Neural crest cell (in vitro differentiated cells): ENCODE measurements at places on chromosomes 11 and 22.

DNA sequence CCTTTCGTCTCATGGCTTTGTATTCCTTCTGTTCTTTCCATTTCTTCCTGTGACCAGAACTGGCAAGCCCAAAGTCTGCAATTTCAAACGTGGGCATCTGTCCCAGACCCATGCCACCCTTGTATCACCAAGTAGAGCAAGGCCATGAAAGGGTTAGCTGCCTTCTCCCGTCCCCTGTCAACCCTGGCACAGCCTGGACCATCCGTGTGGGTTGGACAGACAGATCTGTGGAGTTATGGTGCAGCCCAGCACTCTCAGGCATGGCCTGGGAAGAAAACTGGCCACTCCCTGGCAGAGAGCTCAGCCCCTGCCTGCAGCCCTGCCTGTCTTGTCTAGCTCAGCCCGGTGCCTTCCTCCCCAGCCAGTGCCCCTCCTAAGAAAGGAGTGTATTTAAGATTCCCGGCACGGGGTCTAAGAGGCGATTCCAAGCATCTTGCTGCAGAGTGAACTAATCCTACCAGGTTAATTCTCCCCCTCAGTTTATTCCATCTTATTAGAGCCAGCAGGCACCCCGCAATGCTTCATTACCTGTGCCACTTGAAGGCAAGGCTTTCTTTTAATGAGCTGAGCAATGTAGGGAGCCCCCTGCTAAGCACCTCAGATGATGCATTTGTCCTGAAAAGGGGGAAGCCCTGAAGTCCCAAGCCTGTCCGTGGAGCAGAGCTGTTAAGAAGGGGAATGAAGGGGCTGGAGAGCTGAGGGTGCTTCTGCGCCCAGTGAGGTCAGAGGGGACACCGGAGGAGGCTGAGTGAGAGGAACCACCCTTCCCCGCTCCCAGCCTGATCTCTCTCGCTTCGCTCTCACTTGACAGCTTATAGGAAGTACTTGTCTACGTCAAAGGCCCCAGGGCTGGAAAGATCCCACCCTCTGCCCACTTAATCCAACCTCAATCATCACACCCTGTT, 130.6 kb downstream of the SPATA19 start:
- DNase-seq = no peak

DNA sequence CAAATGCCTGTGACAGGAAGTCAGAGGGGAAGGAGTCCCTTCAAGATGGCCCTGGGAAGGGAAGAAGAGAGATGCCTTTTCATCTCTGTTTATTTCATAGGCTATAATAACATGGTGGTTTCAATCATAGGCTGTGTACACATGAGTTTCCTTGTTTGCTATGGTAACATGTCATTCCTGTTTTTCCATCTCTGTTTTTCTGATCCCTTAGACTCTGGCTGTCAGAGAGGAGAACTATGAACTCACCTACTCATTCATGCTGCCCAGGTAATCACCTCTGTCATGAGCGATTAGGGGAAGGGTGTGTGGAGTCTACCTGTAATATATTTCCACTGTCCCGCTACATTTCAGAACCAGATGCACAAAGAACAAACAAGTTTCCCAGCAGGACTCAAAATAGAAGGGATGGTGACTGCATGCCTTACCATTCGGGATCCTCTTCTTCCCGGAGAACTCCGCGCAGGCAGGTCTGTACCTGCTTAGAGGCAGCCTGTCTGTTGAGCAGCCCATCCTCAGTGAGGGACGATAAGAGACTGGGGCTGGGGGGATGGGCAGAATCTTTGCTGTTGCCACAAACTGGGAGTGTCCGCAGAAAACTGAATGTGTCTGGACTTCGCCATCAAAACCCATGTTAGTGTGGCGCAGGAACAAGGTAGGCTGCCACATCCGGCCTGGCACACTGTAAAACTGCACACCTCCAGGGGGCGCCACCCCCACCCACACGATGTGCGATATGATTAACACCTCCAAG, 7.1 kb upstream of the PEX26 start:
- DNase-seq = no peak

- no peak for DNase-seq
These were observed 54.5 kb downstream of the C11orf91 start for GRCh38 chr11:33646168-33646567.

DNA sequence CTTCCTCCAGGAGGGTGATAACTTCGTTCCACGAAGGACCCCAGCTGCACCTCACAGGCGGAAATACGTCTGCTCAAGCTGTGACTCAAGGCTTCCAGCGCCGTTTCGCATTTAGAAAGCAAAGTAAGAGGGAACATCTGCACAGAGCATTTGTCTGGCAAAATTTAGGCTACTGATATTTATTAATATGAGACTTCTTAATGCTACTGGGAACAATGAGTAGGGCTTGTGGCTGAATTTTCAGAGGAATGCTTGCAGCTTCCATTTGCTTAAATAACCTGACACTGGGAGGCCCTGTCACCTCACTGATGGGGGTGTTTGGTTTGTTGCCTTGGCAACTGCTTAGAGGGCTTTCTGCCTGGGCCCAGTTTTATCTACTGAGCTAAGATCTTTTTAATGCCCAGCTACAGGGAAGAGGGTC, 14.7 kb upstream of the ST14 start:
- no peak for DNase-seq

- no peak for DNase-seq
These were observed 398.1 kb upstream of the API5 start for GRCh38 chr11:42913731-42914130.

DNA sequence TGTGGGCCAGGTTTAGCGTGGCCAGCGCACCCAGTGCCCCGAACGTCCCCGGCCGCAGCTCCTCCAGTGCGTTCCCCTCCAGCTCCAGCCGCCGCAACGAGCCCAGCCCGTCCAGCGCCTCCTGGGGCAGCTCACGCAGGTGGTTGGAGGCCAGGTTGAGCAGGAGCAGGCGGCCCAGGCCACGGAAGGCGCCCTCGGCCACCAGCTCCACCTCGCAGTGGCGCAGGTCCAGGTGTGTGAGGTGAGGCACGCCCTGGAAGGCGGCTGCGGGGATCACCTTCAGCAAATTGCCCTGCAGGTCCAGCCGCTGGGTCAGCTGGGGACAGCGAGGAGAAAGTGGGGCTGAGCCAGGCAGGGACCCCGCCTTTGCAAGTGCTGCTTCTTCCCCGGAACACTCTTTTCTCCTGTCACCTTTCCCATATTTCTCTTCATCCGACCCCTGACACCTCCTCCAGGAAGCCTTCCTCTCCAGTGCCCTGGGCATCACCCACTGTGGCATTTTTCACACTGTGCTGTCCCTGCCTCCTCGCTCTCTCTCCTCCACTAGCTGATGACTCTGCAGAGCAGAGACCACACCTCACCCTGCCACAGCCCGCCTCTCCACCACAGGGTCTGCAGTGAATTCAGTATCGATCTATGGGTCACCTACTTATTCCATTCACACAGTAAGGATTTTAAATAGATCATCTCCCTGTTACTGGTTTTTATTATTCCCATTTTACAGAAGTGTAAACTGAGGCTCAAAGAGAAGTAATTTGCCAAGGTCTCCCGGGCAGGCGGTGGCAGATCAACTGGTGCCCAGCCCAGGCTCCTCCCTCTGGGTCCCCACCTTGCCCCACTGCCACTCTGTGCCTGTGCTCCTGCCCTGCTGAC, 1.9 kb downstream of the CHADL start:
- no peak for DNase-seq

DNA sequence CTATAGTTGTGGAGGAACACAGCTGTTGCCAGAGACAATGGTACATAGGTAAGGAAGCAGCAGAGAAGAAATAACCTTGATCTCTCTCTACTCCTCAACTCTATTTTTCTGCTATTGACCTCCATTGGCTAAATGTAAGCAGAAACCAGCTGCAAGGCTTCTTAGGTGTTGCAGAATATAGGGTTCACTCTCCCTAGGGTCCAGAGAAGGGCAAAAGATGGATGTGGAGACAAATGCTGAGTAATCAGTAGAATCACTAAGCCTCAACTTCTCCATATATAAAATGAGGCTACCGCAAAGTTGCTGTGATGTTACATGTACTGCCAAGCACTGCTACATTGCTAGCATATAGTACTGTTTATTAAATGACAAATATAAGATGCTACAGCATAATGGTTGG, 120.6 kb downstream of the PDE3B start:
- DNase-seq = no peak

GRCh38 chr11:129974672-129975071, 28.0 kb downstream of the PRDM10 start:
- no peak for DNase-seq

DNA sequence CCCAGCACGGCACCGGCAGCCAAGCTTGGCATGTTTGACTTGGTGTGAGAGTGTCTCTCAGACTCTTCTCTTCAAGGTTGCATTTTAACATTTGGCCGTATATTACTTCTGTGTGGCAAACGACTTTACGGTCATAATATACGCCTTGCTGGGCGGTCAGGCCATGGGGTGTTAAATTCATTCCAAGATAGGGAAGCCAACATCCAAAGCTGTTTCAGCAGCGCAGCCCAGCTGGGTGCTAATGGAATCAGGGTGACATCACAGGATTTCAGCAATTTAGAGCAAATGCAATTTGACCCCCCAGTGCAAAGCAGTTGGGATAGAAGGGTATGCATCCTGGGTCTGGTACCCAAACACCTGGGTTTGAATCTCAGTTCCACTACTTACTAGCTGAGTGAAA, 16.7 kb upstream of the MYH9 start:
- no peak for DNase-seq

- no peak for DNase-seq
These were observed 3.2 kb downstream of the TMEM151A start for GRCh38 chr11:66294626-66295620.
